Sigmoid colon (tissue), 7 donors: ENCODE measurements at places on chromosomes 2 and 18.

DNA sequence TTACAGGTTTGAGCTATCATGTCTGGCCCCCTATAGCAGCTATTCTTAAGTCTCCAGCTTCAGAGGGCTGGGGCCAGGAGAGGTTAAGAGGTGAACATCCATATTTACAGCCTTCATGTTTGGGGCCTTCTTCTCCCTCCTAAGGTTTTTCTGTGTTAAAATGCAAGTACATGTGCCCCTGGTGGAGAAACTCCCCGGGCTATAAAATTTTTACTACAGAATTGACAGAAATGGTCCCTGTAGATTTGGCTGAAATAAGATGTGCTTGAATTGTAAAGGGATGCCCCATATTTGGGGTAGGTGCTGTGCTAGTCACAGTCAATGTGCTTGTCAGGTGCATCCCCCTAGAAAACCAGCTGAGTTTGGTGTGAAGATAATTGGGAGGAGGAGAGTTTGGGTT, 263.3 kb upstream of the CXCR4 start:
- DNase-seq, result no peak

GRCh38 chr2:223725494-223725893, 111.9 kb downstream of the AP1S3 start:
- peak; percentile 81 for DNase-seq

GRCh38 chr2:182047544-182047943, 61.9 kb downstream of the PPP1R1C start:
- no peak for DNase-seq

DNA sequence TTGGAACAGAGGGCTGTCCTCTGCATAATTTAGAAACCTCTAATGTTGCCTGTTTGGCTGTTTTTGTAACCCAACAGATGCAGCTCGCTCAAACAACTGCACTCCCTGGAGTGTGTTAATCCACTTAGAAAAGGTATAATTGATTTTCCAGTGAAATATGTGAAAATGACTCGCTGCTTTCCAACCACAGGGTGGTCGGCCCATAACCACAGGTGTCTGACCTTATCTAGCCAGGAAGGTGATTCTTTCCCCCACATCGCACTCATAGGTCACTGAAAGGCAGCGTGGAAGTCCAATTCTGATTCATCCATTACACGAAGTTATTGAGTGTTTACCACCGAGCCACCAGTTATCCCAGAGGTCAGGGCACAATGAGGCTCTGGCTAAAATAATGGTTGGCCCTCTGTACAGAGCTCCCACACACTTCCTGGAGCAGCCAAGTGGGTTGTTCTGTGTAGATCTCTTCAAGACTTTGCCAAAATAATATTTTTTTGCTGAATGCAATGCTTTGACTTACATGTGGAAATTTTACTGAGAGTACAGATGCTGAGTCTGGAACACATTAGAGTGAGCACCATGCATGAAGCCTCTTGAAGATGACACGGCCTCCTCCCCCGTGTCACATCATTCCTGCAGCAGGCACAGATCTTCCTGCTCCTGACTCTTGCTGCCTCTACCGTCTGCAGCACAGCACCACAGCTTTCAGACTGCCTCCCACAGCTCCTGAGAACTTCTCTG, 396.2 kb downstream of the ZNF516 start:
- no peak for DNase-seq

GRCh38 chr18:26386441-26386840, 160.2 kb downstream of the TAF4B start:
- no peak for DNase-seq

- no peak for DNase-seq
These were observed 73.6 kb upstream of the SALL3 start for GRCh38 chr18:78906066-78906465.

DNA sequence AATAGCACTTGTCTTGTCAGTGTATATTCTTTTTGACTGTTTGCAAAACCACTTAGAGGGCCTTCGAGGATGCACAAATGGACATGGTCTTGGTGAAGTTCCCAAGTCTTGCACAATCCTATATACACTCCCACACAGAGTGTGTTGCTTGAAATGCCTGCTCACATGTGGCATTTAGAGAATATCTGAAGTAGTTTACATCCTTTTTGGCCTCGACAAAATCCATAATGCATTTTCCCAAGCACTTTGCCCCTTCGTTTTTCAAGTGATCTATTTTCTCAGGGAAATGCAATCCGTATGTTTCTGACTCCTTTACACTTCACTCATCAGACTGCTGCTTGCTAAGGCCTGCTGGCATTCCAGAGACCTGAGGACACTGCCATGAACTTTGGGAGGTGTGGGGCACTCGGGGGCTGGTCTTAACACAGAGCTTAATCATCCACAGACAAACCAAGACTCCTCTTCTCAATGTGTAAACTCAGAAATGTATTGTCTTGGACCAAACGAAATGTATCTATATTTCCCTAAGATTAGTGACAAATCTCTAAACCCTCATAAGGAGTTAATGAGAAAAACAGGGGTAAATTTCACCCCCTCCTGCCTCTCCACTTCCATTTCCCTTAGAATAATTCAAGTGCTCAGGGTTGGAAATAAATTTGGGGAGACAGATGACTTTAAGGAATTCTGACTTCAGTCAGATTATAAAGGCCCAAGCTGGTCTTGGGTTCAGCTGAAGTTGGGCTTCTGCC, 219.3 kb upstream of the APCDD1 start:
- DNase-seq, result no peak

- no peak for DNase-seq
These were observed 69.7 kb downstream of the RNF144A start for GRCh38 chr2:6986912-6987361.

GRCh38 chr2:181594322-181594721, 62.6 kb downstream of the CERKL start:
- no peak for DNase-seq

DNA sequence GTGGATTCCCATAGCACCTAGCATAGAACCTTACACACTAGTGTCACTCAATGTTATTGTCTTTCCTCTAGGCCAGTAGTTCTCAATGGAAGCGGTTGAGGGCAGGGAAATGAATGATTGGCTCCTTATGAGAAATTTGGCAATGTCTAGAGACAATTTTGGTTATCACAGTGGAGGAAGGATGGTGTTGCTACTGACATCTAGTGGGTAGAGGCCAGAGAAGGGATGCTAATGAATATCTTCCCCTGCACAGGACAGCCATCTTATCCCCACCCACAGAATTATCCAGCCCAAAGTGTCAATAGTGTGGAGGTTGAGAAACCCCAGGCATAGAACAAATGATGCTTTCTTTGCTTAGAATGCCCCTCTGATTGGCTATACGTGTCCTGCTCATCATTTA, 15.8 kb downstream of the C18orf63 start:
- DNase-seq, result no peak

DNA sequence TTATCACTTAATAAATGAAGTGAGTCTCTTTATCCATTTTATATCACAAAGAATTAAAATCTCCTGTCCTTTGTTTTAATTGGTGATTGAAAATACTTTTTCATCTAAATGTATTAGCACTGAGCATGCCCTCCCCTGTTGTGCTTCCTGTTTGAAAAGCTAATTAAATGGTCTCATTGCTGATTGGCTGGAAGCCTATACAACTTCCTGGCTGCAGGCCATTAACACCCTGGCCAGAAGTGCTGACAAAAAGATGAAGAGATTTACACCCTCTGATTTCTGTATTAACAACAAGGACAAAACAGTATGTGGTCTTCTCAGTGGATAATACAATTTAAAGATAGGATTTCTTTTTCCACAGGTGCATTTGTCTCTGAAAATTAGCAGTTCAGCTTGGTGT, 548.0 kb downstream of the DCC start:
- no peak for DNase-seq
